G401 (cell line): ENCODE measurements at places on chromosomes 13 and 19.

- peak; percentile 30 for DNase-seq
Observed at GRCh38 chr19:41427647-41428480, 690 bp upstream of the B3GNT8 start.

GRCh38 chr19:2582984-2583956, 107.3 kb downstream of the GADD45B start:
- DNase-seq, result no peak

GRCh38 chr13:51047434-51048165, 63.5 kb downstream of the C13orf42 start:
- peak; percentile 85 for DNase-seq

- DNase-seq, result peak; percentile 39
Observed at GRCh38 chr13:51769455-51770127, 34.4 kb downstream of the DHRS12 start.

GRCh38 chr13:32956595-32956933, 59.7 kb upstream of the KL start:
- DNase-seq, result no peak

GRCh38 chr13:59236309-59236919, 927.3 kb downstream of the DIAPH3 start:
- no peak for DNase-seq

GRCh38 chr13:36310417-36311108, 12.9 kb upstream of the CCDC169 start:
- DNase-seq, result no peak

GRCh38 chr13:30647420-30647819, 29.7 kb downstream of the USPL1 start:
- peak; percentile 31 for DNase-seq

DNA sequence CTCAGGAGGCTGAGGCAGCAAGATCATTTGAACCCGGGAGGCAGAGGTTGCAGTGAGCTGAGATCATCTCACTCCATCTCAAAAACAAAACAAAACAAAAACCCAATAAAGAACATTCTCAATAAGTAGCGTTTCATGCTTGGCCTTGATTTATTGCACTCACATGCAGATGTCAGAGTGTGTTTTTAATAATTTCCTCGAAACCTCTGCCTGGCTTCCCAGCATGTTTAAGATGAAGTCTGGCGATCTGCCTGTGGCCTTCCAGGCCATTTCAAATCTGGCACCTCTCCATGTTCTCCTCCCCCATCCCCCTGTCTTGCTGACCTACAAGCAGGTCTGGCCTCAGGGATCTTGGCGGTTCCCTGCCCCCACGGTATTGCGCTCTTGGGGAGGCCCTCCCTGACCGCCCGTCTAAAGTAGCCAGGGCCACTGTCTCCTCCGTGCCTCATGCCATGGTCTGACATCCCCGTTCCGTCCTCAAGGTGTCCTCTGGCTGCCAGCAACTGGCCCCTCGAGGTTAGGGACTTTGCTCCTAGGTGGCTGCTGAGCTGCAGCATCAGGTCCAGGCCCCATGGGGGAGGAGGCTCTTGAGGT, 1.6 kb downstream of the WDR88 start:
- no peak for DNase-seq

- DNase-seq, result no peak
Observed at GRCh38 chr19:2385053-2385721, 25.1 kb downstream of the TMPRSS9 start.

DNA sequence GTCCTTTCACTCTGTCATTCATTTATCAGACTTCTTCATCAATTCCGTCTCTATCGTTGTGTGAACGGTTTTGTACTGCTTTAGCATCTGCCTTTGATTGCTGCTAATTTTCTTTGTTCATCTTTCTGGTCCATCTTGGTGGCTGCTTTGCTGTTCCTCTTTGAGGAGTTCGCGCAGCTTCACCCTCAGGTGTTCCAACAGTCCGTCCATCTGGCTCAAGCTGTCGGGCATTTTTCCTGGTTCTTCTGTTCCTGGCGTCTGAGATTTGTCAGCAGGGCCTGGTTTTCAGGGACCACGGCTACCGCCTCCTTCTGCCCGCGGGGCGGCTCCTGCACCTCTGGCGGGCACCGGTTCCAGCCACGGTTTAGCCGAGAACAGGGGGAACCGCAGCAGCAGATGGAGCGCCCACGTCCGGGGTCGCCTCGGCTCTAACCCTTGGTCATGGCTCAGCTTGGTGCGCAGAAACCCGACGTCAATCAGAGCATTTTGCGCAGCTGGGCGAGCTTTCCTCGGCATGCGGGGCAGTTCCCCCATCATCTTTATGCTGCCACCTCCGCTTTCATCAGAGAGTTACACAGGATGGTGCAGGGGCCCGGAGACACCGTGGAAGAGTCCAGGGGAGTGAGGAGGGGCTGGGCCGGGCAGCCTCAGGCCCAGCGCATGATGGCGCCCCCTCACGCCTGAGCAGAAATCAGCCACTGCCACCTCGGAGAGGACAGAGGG, 89.5 kb downstream of the ZNF100 start:
- peak; percentile 79 for DNase-seq

DNA sequence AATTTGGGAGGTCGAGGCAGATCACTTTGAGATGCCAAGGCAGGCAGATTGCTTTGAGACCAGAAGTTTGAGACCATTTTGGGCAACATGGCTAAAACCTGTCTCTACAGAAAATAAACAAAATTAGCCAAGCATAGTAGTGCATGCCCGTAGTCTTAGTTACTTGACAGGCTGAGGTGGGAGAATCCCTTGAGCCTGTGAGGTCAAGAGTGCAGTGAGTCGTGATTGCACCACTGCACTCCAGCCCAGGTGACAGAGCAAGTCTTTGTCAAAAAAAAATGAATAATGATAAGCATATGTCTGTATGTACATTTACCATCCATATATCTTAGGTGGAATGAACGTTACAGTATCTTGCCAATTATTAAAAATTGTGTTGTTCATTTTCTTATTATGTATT, 2447.7 kb downstream of the PCDH9 start:
- no peak for DNase-seq

DNA sequence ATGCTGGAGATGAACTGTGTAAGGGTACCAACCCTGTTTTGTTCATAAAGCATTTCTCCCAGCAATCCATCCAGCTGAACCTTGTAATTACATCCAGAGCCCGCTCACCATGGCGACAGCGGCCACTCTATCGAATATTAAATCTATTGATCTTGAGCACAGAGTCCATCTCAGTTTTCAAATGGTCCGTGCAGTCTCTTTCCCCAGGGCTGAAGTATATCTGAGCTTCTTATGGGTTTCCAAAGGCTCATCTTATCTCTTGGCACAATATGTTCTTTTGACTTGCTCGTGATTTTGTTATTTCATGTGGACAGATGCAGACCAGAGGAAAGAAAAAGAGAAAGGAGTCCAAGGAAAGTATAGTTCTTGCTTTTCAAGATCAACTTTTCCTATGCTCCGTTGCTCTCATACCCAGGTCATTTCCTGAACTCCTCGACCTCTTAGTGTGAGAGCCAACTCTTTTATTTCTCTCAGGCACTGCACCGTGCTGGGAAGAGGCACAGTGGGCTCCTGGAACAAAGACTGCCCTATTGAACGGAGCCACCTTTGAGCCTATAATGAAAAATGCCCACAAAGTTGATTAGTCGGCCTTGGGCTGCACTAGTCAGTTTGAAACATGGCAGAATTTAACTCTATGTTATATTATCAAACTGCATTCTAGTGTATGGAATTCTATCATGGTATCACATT, 66.7 kb downstream of the RFC3 start:
- no peak for DNase-seq

DNA sequence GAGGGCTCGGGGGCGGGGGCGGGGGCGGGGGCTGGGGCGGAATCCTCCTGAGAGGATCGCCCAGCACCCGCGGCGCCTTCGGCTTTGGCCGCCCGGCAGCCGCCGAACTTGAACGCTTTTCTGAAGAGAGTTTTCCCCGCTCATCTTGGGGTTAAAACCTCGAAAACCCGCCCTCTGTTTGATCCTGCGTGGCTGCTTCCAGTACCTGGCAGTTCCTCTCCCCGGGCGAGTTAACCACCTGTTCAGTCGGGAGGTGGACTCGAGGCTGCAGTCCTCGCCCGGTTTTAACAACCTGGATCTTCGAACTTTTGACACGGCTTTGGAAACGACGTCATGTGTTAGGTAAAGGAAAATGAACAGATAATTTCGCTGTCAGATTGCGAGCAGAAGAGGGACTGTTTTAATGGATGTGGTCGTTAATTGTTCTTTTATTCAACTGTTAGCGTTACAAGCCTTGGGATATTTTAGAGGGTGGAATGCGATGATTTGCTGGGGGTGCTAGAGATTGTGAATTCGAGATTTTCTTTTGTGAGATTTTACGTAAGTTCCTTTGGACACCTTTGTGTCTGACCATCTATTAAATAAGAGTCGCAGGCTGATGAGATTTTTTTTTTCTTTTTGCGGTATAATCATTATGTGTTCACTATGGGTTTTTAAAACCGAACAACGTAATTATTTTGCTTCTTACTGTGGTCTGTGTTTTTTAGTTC, 1.0 kb downstream of the FNDC3A start:
- DNase-seq, result peak; percentile 82

DNA sequence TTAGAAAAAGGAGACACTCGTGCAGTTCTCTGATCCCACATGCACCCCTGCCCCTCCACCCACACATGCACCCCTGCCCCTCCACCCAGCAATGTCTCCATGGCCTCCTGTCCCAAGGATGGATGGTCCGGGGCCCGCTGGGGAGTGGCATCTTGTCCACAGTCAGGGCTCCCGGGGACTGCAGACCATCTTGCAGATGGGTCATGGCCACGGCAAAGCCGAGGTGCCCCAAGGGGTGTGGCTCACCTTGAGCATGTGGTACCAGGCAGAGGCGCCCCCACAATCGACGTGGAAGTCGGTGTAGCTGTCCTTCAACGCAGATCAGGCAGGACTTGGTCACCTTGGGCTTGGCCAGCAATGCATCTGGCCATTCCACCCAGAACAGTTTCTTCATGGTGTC, 216.7 kb downstream of the TUBA3C start:
- DNase-seq, result no peak

- DNase-seq, result no peak
Observed at GRCh38 chr19:3189702-3190469, 4.2 kb downstream of the NCLN start.

GRCh38 chr19:19884583-19884982, 16.2 kb upstream of the ZNF93 start:
- DNase-seq, result no peak

GRCh38 chr13:75222031-75222430, 259.9 kb downstream of the TBC1D4 start:
- DNase-seq, result no peak
